ENCODE measurements at places on chromosomes 12 and 14. TPM values are rescaled to one million over a fixed set of nuclear protein-coding genes. Genes with fewer than 3 reads are reported as not detected.

KCNMB4 gene
- polyA plus RNA-seq: 14.5 TPM

RTL1 gene
- polyA plus RNA-seq: 69.2 TPM

- no peak for DNase-seq
These were observed 359.5 kb downstream of the CACNA1C start for GRCh38 chr12:2412305-2412643.

GRCh38 chr14:55540847-55541773 is 38.9 kb upstream of the KTN1 start:
- no peak for DNase-seq

DNA sequence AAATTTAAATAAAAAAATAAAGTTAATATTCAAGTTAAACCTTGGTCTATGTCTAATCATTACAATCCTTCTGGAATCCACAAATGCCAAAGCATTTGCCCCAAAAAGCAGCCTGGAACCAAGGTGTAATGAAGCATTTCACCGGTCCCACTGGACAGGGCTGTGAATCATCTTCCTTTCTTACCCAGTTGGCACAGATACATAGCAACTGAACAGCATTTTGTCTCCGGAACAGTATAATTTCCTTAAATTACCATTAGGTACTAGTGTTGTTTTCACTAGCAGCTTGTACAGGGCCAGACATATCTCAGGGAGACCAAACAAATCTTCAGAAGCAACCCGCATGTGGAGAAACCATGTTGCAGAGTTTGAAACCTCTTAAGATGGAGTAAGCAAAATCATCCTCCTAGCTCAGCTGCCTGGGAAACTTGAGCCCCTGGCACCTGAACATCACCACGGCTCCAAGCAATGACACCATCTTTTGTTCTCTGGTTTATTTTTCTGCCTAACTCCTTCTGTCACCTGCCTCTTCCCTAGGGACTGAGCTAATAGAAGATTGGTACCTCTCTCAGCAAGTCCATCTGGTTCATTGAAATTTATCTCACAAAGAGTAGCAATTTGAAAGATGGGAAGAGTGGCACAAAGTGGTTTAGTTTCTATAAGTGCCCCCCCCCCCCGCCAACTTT is 17.9 kb upstream of the MDM1 start:
- no peak for DNase-seq

Measured in hindlimb muscle (tissue), 1 donor.